Right lobe of liver (tissue), 6 donors: ENCODE measurements at places on chromosomes 1 and 21. TPM values are rescaled to one million over a fixed set of nuclear protein-coding genes. Genes with fewer than 3 reads are reported as not detected.

GRCh38 chr1:6614019-6614928 is 743 bp downstream of the PHF13 start:
- peak; percentile 70 for DNase-seq

DNA sequence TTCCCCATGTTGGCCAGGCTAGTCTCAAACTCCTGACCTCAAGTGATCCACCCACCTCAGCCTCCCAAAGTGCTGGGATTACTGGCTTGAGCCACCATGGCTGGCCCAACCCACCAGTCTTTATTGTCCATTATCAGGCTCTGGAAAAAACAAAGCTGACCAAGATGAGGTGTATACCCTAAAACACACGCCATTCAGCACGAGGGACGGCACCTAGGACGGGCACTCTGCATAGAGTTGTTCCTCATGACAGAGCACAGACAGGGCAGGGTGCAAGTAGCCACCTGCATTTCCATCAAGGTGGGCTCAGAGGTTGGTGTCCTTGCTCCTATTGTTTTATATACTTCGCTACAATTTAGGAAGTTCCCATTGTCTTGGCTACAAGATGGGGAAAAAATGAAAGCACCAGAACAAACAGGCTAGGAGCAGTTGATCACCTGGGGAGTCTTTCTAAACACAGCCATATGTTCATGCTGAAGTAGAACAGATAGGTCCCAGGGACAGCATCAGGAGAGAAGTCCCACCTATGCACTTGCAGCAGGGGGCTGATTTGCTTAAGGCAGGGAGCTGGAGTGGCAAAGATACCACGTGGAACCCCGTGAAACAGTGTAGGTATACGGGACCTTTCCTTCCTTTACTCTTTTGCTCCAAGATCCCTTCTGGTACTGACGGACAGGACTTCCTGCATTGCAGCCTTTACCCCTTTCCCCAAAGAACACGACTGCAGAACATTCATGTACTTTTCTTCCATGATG is 4.5 kb downstream of the KRTCAP2 start:
- DNase-seq: no peak

Gene TAS1R1
- not detected for total RNA-seq

Gene RAD54L
- total RNA-seq: 0.73 TPM

DNA sequence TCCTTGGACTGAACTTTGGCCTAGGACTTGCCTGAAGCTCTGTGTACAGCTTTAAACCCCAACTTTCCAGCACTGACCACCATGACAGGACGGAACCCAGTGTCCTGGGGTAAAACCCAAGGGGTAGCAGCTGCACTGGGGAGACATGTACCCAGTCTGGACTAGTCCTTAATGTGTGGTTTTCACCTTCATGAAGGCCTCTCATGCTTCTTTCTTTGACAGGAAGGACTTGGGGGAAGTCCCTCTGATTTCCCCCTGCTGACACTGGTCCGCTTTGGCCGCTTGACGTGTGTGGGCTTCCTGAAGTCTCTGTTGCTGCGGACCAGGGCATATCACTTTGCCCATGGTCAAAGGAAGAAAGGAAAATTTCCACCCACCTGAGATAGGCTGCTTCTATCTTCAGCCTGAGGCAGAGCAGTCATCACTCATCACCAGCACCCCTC is 66.3 kb upstream of the PRDX6 start:
- no peak for DNase-seq

Gene RAP1GAP
- total RNA-seq: 24.3 TPM

Gene FCRL4
- total RNA-seq: not detected

DNA sequence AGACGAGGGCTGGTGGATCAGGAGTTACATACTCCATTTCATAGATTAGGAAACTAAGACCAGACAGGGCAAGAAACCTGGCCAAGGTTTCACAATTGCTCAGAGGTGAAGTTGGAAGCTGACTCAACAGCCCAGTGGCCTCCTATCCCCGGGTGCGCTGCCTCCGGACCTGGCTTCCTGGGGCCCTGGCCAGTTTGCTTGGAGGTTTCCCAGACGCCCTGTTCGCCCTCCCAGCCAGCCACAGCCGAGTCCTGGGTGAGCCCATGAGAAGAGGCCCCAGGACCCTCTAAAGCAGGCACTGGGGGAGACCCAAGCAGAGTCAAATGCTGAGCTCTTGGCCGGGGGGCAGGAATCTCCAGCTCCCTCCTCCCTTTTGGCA is 180.1 kb downstream of the ZBTB18 start:
- peak; percentile 53 for DNase-seq

- DNase-seq: no peak
Measured at GRCh38 chr21:34191876-34192275, 118.5 kb downstream of the MRPS6 start.

GRCh38 chr1:159532922-159533321 is 2.9 kb downstream of the OR10J5 start:
- no peak for DNase-seq

GRCh38 chr1:67659229-67659628 is 25.8 kb upstream of the GADD45A start:
- no peak for DNase-seq

- no peak for DNase-seq
Measured at GRCh38 chr1:9376430-9376829, 83.7 kb downstream of the SPSB1 start.

GRCh38 chr1:210330279-210330866 is 1.7 kb downstream of the HHAT start:
- DNase-seq: no peak

- DNase-seq: no peak
Measured at GRCh38 chr1:58618303-58618702, 41.3 kb upstream of the TACSTD2 start.

GRCh38 chr1:224760163-224760562 is 144.0 kb downstream of the CNIH3 start:
- no peak for DNase-seq

GRCh38 chr1:228438266-228438665 is 21.6 kb upstream of the TRIM17 start:
- DNase-seq: no peak

- DNase-seq: no peak
Measured at GRCh38 chr1:233261695-233262094, 33.8 kb downstream of the PCNX2 start.

- DNase-seq: no peak
Measured at GRCh38 chr1:67792103-67792502, 41.2 kb downstream of the GNG12 start.

- DNase-seq: no peak
Measured at GRCh38 chr1:113565621-113566020, 175.3 kb downstream of the MAGI3 start.

Gene TNFRSF18
- total RNA-seq: 0.27 TPM

Gene LCE1C
- total RNA-seq: not detected

GRCh38 chr1:184693011-184693410 is 61.6 kb downstream of the EDEM3 start:
- no peak for DNase-seq

Gene ACTA1
- 1.6 TPM for total RNA-seq

Gene ADAMTS5
- total RNA-seq: 0.43 TPM

DNA sequence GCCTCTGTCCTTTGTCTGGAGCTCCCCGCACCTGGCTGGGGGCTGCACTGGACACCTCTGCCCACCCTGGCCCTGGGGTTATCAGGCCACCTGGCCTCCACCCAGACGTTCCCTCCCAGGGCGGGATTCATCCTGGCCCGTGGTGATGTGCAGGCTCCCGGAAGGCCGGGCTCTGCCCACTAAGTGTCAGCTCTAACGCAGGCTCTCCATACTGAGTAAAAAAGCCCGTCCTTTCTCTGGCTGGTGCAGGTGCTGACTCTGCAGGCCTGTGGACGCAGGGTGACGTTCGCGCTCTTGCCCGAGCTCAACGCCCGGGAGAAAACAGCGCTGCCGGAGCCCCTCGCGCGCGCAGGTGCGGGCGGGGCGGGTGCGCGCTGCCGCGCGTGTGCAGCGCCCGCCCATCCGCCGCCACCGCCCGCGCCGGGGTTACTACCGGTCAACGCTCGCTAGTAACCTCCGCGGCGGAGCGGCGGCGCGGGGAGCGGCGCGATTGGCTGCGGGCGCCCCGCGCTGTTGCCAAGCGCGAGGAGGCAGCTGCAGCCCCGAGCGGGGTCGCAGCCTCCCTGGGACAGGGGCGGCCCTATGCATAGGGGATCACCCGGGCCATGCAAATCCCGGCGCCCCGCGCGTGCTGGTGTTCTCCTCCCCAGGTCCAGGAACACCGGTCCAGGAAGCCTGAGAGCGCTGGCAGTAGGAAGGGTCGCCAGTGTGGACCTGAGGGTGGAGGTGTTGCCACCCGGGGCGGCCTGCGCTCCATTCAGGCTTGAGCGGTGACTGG is 15.7 kb downstream of the ABCG1 start:
- peak; percentile 83 for DNase-seq

Gene OR10J1
- total RNA-seq: not detected

DNA sequence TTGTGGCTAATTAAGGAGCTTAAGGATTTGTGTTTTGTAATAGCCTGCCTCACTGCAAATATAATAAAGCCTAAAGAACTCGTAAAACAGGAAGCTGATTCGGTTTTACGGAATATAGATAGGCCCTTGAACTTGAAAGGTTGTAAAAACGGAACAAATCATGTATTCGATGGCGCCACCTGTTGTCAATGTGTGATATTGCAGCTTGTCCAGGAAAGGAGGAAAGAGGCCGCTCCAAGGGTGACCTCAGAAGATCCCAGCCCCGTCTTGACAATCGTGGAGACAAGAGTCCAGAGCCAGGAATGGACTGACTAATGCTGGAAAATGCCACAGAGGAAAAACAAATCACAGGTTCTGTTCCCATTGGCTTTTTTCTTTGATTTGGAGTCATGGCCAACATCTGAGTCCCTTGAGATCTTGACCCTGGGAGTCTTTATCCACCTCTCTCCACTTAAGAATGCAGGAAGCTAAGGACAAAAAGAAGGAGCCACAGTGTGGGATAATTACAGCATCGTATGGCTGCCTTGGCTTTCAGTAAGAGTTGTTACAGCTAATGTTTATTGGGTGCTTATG is 7.0 kb upstream of the IGSF21 start:
- DNase-seq: no peak

DNA sequence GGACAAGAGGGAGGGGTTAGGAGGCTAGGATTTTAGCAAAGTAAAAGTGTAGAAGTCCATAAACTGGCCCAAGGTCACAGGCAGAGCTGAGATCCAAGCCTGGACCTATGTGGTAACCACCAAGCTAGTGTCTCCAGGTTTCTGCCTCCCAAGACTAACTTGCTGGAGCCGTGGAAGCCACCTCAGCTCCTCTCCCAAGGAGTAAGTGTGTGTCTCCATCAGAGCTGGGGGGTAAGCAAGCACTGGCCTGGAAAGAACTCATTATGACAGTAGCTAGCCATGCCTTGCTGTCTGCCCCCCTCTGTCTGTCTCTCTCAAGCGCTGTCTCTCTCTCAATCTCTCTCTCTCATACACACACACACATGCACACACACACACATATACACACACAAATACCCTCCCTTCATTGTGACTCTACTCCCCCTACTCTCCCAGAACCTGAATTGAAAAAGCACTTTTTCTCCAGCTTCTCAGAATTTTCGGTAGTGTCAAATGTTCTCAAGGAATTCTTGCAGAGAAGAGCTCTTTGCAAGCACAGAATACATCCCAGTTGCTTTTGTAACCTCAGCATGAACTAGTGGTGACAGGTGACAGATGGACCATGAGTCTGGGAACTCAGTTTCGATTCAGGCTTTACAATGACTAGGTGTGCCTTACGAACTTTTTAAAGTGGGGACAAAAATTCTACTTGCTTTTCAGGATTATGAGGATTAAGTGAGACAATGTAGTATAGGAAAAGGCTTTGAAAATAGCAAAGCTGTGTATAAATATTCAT is 238.0 kb upstream of the FGGY start:
- DNase-seq: no peak

DNA sequence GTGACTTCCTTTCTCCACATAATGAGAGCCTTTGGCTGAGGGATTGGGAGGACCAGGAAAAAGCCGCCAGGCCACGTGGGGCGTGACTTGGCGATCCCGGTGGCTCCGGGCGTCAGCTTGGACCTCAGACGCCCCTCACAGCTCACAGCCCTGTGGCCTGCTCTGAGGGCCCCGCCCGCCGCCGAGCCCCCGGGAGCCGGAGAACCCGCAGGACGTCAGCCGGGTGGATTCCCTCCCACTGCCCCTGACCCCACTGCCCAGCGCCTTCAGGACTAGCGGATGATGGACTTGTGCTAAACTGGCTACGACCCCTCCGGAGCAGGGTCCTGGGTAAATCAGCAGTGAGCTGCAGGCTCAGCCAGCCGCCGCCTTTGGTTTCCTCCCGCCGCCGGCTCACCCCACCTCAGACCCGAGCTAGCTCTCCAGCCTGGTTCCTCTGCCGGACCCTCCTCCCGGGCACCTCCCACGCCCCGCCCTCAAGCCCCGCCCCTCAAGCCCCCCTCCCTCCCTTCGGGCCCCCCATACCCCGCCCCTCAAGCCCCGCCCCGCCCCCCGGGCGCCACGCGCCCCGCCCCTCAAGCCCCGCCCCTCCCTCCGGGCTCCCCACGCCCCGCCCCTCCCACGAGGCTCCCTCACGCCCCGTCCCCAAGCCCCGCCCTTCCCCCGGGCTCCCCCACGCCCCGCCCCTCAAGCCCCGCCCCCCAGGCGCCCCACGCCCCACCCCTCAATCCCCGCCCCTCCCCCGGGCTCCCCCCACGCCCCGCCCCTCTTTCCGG is 10.0 kb upstream of the FAAP20 start:
- peak; percentile 91 for DNase-seq

- peak; percentile 16 for DNase-seq
Measured at GRCh38 chr1:74317663-74318062, 82.5 kb downstream of the TNNI3K start.

DNA sequence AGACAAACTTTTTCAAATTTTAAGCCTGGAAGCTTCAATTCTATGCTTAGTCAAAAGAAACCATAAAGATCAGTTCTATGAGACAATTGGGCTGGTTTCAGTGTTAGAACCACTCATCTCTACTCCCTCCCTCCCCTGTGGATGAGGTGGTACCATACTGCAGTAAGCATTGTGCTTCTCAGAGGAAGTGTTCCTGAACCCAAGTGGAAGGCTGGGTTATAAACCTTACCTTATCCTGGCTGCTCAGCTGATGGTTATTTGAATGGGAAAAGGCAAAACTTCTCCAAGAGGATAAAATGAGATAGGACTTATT is 34.1 kb upstream of the RGL1 start:
- DNase-seq: no peak
